Adrenal gland (tissue), 19 donors: ENCODE measurements at places on chromosomes 2 and 18. TPM values are rescaled to one million over a fixed set of nuclear protein-coding genes. Genes with fewer than 3 reads are reported as not detected.

GRCh38 chr2:71989671-71990070 is 158.0 kb downstream of the CYP26B1 start:
- no peak overlapping the region for H3K4me3 ChIP-seq
- H3K27me3 ChIP-seq = no peaks in the 10 kb centered on the region
- H3K27ac ChIP-seq = no peak overlapping the region
- no peaks in the 10 kb centered on the region for H3K36me3 ChIP-seq
- H3K4me1 ChIP-seq = no peaks in the 10 kb centered on the region

The SERPINB12 gene
- total RNA-seq = not detected

DNA sequence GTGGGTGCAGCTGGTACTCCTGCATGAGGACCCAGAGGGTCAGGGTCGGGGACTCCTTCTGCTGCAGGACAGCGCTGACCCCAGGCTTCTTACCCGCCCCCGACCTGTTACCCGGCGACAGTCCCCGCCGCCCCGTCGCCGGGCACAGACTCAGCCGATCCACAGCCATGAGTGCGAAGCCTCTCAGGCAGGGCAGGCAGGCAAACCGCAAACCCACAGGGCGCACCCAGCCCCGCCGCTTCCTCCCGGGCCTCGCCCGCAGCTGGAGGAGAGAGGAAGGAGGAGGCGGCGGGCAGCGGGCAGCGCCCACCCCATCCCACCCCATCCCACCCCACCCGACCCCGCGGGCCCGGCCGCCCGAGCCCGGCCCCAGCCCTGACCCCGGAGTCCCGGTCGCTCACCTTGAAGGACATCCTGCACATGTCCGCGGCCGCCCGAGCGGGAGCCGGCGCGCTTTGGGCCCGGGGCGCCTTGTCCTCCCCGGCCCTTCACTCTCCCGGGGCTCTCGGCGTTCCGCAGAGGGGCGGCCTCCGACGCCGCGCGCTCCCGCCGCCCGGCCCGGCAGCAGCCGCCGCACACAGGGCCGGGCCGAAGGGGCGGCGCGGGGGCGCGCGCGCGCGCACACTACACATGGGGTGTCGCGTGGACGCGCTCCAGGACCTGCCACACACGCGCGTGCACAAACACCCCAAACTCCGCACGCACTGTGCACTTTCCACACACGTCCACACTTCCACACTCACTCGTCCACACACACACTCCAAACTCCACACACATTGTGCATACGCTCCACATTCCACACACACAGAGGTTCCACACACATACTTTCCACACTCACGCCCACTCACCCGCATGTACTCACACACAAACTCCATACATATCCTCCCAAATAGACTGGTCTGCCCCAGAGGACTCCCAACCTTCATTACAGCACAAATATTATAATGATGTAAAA is at the start of gene ANKRD29:
ANKRD29 (minus strand) TSS at position 603 of the 955 bp plus-strand sequence; CDS start at position 422, 181 bp downstream.
- H3K4me1 ChIP-seq = peaks cover 9% of the 10 kb centered on the region
- H3K36me3 ChIP-seq = no peaks in the 10 kb centered on the region
- H3K4me3 ChIP-seq = no peak within 1 kb of the TSS
- no peak within 1 kb of the TSS for H3K27ac ChIP-seq
- no peak for DNase-seq
- peaks cover 12% of the 10 kb centered on the region for H3K27me3 ChIP-seq

- no peak overlapping the region for H3K27ac ChIP-seq
- no peak overlapping the region for H3K4me3 ChIP-seq
- DNase-seq = no peak
- H3K36me3 ChIP-seq = no peaks in the 10 kb centered on the region
- no peaks in the 10 kb centered on the region for H3K4me1 ChIP-seq
- no peaks in the 10 kb centered on the region for H3K27me3 ChIP-seq
Observed at GRCh38 chr2:102235491-102235890, 48.7 kb downstream of the IL1RL2 start.

The GKN1 gene
- total RNA-seq = 2.8 TPM

- H3K27me3 ChIP-seq = peaks cover 5% of the 10 kb centered on the region
- DNase-seq = no peak
- no peaks in the 10 kb centered on the region for H3K36me3 ChIP-seq
- H3K4me1 ChIP-seq = peaks cover 3% of the 10 kb centered on the region
- H3K4me3 ChIP-seq = no peak overlapping the region
Observed at GRCh38 chr2:237479747-237480146, 7.3 kb upstream of the MLPH start.

DNA sequence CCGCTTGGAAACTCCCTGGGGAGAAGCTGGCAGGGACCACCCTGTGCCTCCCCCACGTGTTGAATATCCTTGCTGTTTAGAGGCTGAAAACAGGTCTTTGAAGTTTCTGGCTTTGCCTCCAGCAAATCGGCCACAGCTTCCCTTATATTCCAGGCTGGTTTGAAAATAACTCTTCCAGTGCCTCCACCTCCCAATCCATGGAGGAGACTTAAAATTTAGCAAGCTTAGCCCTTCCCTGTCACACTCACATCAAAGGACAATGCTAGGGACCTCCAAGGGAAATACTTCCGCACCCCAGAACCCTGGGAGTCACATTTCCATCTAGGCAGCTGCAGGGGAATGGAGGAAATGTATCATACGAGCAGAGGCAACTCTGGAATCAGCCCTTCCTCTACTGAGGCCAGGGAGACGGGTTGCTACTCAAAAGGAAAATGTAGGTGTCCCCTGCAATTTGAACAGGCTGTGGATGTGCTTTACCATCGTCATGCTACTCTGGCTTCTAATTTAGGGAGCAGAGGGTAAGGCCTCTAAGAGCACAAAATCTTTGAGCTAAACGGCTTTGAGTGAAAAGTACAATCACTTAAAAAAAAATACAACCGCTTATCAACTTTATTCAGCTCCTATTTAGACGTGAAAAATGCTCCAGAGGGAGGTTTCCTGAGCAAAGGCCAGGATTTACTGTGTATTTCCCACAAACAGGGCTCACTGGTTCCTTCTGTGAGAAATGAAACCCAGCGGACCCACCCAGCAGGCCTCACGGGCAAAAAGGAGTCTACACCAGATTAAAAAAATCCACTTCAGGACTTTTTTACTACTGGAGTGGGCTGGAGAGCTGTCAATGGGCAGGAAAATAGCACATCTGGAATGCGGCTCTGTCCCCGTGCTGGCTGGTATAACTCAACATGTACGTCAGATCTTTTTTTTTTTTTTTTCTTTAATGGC is 49.4 kb upstream of the PKDCC start:
- H3K36me3 ChIP-seq = no peaks in the 10 kb centered on the region
- DNase-seq = no peak
- no peaks in the 10 kb centered on the region for H3K4me1 ChIP-seq
- H3K27me3 ChIP-seq = no peaks in the 10 kb centered on the region
- peak overlapping the region; percentile 62 for H3K27ac ChIP-seq
- H3K4me3 ChIP-seq = no peak overlapping the region

- no peaks in the 10 kb centered on the region for H3K27me3 ChIP-seq
- H3K27ac ChIP-seq = no peak overlapping the region
- no peak for DNase-seq
- no peaks in the 10 kb centered on the region for H3K4me1 ChIP-seq
- H3K4me3 ChIP-seq = no peak overlapping the region
Observed at GRCh38 chr2:79938648-79939047, 365.9 kb downstream of the LRRTM1 start.

GRCh38 chr2:27085673-27086089 is 891 bp upstream of the KHK start:
- H3K27ac ChIP-seq = peak overlapping the region; percentile 94
- H3K4me3 ChIP-seq = peak overlapping the region; percentile 39
- DNase-seq = peak; percentile 89
- H3K36me3 ChIP-seq = no peaks in the 10 kb centered on the region
- H3K4me1 ChIP-seq = peaks cover 36% of the 10 kb centered on the region

DNA sequence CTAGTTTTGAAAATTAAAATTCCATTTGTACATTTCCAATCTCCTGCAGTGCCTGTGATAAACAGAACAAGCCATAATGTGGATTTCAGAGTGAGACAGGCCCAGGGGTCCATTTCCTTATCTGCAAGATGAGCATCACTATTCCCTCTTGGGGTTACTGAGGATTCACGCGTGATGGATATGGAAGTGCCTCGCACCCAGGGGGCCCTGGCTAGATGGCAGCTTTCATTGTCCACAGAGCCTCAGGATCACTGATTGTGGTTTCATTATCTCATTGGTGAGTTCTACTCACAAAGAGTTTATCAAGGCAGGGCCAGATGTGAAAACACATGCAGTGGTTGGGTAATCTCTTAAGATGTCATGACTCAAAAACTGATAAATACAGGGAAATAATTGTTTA is 11.6 kb downstream of the CNGA3 start:
- H3K27ac ChIP-seq = no peak overlapping the region
- H3K36me3 ChIP-seq = no peaks in the 10 kb centered on the region
- DNase-seq = no peak
- H3K4me1 ChIP-seq = no peaks in the 10 kb centered on the region
- no peak overlapping the region for H3K4me3 ChIP-seq

DNA sequence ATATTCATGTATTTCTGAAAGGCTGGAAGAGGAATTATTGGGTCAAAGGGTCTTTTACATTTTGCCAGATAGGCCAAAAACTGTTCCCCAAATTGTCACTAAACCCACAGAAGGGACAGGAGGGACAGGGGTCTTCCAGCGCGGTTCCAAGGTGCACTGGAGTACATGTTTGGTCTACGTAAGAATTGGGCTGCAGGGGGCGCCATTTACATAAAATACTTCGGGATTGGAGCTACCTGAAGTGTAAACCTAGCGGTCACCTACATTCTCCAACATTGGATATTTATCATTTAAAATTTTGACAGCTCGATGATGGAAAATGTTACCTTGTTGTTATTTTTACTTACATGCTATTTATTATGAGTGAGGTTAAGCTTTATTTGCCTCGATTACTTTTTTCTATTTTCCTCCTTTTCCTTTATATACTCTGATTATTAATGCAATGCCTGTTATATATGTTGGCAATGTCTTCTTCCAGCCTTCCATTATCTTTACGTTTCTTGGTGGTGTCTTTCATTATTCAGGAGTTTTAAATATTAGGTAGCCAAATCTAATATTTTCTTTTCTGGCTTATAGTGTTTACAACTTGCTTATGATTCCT is 43.0 kb upstream of the RAB6C start:
- no peaks in the 10 kb centered on the region for H3K4me1 ChIP-seq
- no peak overlapping the region for H3K27ac ChIP-seq
- H3K36me3 ChIP-seq = no peaks in the 10 kb centered on the region
- peak; percentile 72 for DNase-seq
- H3K27me3 ChIP-seq = peaks cover 6% of the 10 kb centered on the region
- no peak overlapping the region for H3K4me3 ChIP-seq

DNA sequence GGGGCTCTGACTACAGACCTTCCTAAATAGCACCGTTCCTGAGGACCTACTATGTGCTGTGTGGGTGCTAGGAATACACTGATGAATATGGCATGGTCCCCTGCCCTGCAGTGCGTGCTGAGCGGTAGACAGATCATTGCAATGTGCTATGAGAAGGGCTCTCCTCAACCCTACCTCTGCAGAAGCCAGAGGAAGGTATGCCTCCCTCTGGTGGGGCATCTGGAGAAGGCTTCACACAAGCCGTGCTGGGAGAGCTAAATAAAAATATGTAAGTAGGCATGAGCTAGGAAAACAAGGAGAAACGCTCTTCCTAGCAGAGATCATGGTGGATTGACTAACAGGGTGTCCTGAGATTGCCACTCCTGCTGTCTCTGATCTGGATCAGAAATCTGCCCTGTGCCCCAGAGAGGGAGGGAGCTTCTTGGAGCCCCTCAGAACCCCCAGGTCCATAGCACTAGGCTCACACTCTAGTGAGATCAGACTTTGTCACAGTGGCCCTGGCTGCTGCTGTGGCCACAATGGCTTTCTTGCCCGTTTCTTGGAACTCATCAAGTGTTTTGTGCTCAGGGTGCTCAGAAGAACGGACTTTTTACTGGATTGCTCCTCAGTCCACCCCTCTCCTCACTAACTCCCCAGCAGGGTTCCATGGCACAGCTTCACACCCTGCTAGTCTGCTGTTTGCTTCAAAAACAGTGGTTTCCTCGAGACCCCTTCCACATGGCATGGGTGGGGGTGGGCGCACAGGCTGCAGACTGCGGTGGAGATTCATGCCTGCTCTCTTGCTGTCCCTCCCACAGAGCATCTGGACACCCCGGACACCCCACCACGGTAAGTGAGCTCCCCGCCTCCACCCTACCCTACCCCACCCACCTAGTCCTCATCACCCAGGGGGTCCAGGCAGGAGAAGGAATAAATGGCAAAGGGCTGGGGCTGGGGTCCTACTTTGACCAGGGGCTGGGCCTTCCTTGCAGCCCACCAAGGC is 14.2 kb downstream of the SIGLEC15 start:
- H3K4me1 ChIP-seq = peaks cover 19% of the 10 kb centered on the region
- no peak overlapping the region for H3K4me3 ChIP-seq
- peaks cover 10% of the 10 kb centered on the region for H3K27me3 ChIP-seq
- no peaks in the 10 kb centered on the region for H3K36me3 ChIP-seq
- DNase-seq = peak; percentile 61

DNA sequence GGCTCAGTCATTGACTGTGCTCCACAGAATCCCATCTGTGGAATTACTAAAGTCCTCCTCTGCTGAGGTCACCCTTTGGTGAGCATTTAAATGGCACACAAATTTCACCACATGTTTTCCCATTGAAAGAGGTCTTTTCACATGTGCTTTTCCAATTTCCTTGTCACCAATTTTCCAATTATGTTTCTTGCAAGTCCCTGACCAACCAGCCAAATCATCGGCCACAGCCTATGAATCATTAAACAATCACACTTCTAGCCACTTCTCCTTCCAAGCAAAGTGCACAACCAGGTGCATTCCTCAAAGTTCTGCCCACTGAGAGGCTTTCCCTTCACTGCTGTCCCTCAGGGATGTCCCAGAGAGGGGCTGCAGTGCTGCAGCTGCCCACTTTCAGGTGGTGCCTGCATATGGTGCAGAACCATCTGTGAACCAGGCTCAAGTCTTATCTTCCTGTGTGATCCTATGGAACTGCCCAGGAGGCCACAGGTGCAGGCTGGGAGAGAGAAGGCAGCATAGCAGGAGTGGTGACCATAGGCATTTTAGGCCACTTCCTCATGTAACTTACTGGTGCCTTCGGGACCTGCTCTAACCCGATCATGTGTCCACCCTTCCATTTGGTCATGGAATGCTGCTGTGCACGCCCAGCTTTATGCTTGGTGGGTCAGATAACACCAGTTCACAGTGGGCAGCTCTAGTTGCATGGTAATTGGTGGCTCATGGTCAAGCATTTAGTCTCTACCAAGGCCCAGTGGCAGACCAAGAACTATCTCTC is 153.0 kb downstream of the SEPTIN10 start:
- no peak overlapping the region for H3K4me3 ChIP-seq
- H3K4me1 ChIP-seq = no peaks in the 10 kb centered on the region
- DNase-seq = no peak
- no peaks in the 10 kb centered on the region for H3K27me3 ChIP-seq
- H3K36me3 ChIP-seq = no peaks in the 10 kb centered on the region

- no peaks in the 10 kb centered on the region for H3K4me1 ChIP-seq
- H3K27ac ChIP-seq = no peak overlapping the region
- H3K27me3 ChIP-seq = no peaks in the 10 kb centered on the region
- H3K4me3 ChIP-seq = no peak overlapping the region
Observed at GRCh38 chr18:24790347-24790746, 329.9 kb downstream of the HRH4 start.

DNA sequence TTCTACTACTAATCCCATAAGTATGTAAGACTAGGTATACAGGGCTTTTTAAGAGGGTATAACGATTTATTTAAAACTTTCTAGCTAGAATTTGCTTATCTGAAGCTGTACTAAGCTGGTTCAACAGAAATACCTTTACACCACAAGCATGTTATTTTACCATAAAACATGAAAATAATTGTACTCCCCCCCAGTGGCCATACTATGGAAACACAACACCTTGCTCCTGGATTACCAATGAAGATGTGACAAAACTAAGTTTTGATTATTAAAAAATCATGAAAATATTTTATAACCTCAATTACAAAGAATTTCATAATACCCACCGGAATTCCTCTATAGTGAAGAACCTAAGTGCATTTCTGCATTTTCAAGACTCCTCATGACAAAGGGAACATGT is 27.3 kb downstream of the LPIN2 start:
- H3K27me3 ChIP-seq = no peaks in the 10 kb centered on the region
- H3K27ac ChIP-seq = no peak overlapping the region
- H3K4me3 ChIP-seq = no peak overlapping the region
- no peak for DNase-seq
